ENCODE measurements at places on chromosomes 12 and 14.

GRCh38 chr12:24901576-24902461 lies 47.1 kb downstream of the BCAT1 start:
- no peak for DNase-seq

GRCh38 chr12:53935383-53936341 lies 3.0 kb upstream of the HOXC13 start:
- no peak for DNase-seq

GRCh38 chr14:101125313-101125712 lies 221.8 kb upstream of the RTL1 start:
- no peak for DNase-seq

GRCh38 chr12:72346363-72346944 lies 74.3 kb downstream of the TRHDE start:
- DNase-seq, result no peak

- DNase-seq, result no peak
These were observed 204.0 kb upstream of the FOXN3 start for GRCh38 chr14:89621009-89621421.

DNA sequence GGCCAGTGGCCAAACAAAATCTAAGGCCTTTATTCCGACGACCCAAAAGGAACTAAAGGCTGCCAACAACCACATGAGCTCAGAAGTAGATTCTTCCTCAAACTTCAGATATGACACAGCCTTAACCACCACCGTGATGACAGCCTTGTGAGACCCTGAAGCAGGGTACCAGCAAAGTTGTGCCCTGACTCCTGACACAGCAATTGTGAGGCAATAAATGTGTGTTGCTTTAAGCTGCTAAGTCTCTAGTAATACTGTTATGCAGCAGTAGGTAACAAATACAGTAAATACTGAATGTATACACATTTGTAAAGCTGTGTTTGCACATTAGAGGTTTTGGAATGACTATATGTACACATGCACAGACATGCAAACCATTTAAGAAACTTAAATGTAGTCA lies 10.7 kb upstream of the SLC6A13 start:
- DNase-seq, result no peak
